ENCODE measurements at places on chromosomes 3 and 15.

- DNase-seq, result no peak
Observed at GRCh38 chr15:75028991-75029377, 5.6 kb downstream of the PPCDC start.

DNA sequence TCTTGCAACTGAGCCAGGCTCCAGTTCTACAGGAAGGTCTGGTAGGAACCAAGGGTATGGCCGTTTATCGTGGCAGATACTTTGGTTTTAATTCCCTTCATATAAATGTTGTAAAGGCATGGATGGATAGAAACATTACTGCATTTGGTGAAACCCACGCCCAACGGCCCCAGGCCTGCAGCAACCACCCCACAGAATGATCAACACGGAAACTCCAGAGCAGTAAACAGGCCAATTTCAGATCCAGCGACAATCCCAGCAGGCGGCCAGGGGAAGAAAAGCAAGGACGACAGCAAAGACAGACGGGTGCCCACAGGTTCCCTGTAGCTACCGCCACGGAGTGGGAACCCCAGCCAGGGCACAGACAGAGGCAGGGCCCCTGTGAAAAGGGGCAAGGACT lies 32.6 kb upstream of the PCSK6 start:
- no peak for DNase-seq

DNA sequence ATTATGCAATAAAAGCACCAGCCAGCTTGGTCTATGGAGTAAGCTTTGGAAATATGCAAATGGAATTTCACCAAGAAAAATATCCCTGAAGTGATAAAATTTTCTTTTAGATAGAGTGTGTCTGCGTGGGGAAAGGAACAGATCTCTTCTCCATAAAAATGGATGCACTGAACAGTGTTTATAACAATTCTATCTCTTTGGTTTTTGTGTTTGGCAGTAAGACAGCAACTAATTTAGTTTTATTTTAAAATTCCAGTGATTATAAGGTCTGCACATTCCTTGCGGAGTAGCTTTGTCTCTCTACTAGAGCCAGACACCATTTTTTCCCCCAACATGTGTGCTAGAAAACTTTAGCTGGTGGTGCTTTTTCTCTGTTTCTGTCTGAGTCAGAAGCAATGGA lies 712.4 kb downstream of the GRM7 start:
- no peak for DNase-seq

DNA sequence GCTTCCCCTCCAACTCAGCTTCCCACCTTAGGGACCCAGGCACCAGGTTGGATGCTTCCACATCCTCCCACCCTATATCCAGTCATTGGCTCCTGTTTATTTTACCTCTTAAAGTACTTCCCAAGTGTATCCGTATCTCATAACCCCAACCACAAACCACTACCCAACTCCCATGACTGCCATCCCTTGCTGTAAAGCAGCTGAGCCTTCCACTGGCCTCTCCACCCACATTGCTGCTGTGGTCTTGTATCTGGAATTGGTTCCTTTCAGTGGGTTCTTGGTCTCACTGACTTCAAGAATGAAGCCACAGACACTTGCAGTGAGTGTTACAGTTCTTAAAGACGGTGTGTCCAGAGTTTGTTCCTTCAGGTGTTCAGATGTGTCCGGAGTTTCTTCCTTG lies 79.8 kb upstream of the HRH1 start:
- DNase-seq, result no peak

- no peak for DNase-seq
Observed at GRCh38 chr3:49665822-49666519, 8.2 kb upstream of the APEH start.

- no peak for DNase-seq
Observed at GRCh38 chr3:72080095-72080494, 295.1 kb upstream of the PROK2 start.

- no peak for DNase-seq
Observed at GRCh38 chr3:1442271-1442670, 349.4 kb downstream of the CNTN6 start.

DNA sequence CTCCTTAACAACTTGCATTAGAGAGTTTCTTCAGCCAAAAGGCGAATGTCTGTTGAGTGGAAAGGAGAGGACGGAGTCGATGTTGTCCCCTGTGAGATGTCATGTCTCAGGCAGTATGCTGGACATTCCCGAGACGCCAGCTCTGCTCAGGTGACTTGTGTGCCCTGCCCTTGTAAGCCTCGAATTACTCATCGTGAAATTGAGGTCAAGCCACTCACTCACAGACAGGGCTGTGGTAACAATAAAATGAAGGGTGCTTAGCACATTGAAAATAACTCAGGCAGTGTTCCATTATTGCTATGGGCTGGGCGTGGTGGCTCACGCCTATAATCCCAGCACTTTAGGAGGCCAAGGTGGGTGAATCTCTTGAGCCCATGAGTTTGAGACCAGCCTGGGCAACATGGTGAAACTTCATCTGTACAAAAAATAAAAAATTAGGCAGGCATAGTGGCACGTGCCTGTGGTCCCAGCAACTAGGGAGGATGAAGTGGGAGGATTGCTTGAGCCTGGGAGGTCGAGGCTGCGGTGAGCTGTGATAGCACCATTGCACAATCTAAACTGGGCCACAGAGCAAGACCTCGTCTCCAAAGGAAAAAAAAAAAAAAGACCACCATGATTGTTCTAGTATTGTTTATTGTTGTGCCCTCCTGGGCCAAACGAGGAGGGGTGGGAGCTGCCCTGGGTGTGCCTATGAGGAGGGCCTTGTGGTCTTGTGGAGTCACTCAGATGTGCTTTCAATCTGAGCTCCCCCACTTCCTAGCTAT lies 214.4 kb downstream of the THSD4 start:
- peak; percentile 69 for DNase-seq

DNA sequence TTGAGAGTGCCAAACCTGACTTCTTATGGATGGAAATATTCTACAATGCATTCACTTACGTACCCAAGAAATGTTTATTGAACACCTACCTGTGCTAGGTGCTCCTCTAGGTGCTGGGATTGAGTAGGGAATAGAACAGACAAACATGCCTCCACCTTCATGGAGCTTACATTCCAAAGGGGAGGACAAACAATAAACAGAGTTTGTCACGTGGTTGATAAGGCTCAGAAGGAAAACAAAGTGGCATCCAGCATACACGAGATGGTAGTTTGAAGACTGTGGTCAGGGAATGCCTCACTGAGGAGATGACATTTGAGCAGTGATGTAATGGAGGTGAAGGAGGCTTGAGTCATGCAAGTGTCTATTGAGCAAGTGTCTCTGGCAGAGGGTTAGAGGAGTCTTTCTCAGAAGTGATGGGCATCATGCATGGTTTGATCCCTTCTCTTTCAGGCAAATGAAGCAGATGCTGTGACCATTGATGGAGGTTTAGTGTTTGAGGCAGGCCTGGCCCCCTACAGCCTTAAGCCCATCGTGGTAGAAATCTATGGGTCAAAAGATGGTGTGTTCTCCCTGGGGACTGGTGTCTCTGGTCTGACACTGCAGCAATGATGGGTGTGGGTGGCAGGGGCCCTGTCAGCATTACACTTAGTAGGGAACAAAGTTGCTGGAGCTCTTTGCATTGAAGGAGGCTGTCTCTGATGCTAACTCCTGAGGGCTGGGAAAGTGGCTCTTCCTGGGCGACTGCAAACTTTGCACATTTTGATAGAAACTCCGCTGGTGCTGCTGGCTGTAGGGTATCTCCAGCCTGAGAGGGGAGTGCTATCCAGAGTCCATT lies 29.7 kb upstream of the TOPBP1 start:
- no peak for DNase-seq

- no peak for DNase-seq
Observed at GRCh38 chr3:69712933-69713332, 26.3 kb upstream of the MITF start.

- DNase-seq, result no peak
Observed at GRCh38 chr3:125119752-125120378, 64.1 kb upstream of the HEG1 start.

DNA sequence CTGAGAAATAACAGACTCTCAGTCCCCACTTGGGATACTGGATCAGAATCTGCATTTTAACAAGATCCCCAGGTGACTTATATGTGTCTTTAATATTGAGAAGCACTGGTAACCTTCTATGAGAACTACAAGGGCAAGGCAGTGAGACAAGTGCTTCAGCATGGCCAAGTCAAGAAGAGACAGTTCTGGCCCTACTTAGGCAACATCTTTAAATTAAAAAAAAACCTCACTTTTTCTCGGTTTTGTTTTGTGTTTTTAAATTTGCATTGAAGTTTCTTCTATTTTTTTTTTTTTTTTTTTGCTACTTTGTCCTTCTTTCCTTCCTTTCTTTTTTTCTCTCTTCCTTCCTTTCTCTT lies 42.5 kb upstream of the SPTSSB start:
- no peak for DNase-seq

GRCh38 chr15:63593705-63594671 lies 3.2 kb upstream of the FBXL22 start:
- DNase-seq, result no peak

GRCh38 chr3:64612082-64612860 lies 75.5 kb downstream of the ADAMTS9 start:
- DNase-seq, result no peak

- DNase-seq, result no peak
Observed at GRCh38 chr15:68298336-68298735, 20.8 kb downstream of the FEM1B start.

DNA sequence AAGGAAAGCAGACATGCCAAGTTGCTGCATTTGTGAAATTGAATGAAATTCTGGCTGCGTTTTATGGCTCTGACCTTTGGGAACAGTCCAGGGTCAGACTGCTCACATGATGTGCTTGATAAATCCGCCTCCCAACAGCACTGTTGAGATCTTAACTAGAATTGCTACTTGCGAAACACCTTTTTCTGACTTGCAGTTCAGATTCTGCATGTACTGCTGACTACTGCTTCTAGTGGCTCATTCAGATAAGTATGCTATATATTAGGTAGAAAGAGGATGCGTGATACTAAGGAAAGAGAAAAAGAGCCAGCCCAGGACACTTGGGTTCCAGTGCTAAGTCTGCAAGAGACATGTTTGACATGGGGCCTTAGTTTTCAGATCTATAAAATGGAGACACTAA lies 129.4 kb downstream of the LPP start:
- DNase-seq, result no peak

- peak; percentile 58 for DNase-seq
Observed at GRCh38 chr3:113747283-113748046, 630 bp downstream of the ATP6V1A start.

- no peak for DNase-seq
Observed at GRCh38 chr3:174431717-174432116, 427.4 kb upstream of the NAALADL2 start.

- peak; percentile 3 for DNase-seq
Observed at GRCh38 chr3:29525254-29525881, 244.5 kb downstream of the RBMS3 start.

DNA sequence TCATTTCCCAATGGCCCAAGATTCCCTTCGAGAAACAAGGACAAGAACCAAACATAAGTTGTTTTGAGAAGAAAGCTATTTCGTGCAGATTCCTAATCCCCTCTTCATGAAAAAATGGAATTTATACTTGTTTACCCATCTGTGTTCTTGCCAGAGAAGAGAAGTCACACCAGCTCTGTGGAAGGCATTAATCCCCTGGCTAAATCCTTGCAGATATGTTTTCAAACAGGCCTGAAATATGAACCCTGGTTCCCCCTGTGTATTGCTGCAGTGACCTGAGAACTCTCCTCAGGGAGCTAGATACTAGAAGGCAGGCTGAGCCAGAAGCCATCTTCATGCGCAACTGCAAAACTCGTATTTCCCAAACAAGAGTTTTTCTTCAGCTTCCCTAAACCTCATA lies 337.7 kb downstream of the NEK10 start:
- no peak for DNase-seq

DNA sequence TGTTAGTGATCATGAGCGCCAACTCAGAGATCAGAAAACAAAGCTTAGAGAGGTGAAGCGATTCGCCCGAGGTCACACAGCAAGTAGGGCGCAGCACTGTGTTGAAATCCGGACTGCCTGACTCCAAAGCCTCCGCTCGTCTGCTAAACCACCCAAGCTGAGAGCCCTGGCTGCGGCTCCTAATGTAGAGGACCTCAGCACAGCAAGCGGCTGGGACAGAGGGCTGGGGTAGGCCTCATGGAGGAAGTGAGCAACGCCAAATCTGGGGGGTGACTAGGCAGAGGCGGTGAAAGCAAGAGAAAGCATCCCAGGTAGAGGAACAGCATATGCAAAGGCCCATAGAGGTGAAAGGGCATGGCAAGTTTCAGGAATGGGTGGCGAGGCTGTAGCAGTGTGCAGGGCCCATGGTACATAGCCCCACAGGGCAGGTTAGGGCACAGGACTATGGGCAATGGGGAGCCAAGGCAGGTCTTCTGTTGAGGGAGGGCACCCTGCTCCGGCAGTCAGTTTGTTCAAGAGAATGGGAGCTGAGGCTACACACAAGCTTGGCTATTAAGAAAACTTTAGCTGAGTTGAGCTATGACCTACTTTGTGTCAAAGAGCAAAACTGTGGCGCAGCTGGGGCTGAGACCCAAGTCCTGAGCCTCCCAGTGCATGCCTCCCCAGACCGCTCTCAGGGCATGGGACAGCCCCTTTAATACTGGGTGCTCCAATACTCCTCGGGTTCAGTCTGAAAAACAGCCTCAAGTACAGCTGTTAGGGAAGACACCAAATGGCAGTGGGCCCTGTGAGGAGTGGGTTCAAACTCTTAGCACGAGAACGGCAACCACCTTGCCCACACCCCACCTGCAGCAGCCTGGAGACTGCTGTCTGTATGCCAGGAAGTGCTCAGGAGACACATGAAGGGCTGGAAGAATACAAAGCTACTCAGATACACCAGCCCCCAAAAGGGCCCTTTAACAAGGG lies 988 bp upstream of the CFAP92 start:
- no peak for DNase-seq

GRCh38 chr3:156816091-156816793 lies 9.9 kb upstream of the LEKR1 start:
- no peak for DNase-seq

DNA sequence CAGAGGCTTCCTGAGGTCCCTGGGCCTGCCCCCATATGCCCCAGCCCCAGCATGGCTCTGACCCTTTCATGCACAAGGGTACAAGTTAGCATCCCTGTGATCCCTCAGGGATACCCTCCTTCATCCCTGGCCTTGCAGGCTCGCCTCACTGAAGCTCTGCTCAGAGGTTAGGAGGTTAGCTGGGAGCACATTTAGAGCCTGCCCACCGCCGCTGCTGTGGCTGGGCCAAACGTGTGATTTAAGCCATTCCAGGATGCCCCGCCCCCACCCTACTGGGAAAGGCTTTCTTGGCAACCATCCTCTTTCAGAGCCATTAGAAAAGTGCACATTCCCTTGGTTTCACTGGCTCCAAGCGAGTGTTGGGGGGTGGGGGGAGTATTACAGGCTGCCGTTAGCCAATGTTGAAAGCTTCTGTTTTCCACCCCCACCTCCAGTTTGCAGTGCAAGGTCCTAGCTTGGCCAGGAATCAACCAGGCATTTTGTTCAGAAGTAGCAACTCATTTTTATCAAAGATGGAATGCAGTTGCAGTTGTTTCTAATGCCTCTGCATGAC lies 6.3 kb upstream of the HES1 start:
- DNase-seq, result no peak

DNA sequence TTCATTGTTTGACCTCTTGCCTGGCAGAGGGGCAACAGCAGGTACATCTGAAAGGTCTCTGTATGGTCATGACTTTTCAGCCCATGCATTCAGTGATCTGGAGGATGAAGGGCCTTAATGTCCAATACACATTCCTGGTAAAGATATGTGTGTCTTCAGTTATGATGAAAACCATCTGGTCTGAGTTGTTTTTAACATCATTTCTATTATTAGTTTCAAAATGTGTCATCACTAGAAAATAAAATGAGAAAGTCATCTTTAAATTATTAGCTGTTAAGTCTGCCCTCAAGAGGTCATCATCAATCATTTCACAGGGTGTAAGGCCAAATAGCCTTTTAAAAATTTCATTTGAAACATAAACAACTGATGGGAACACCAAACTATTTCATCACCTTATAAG lies 92.1 kb upstream of the PLSCR4 start:
- no peak for DNase-seq

GRCh38 chr15:99818872-99819271 lies 85.6 kb upstream of the LYSMD4 start:
- DNase-seq, result no peak

Data from SW480 (cell line).